ENCODE measurements at places on chromosomes 7 and 10.

GRCh38 chr10:84294766-84295447 lies 33.5 kb upstream of the CCSER2 start:
- no peak for DNase-seq

- DNase-seq, result no peak
Observed at GRCh38 chr7:139108266-139109187, 993 bp downstream of the ZC3HAV1 start.

- DNase-seq, result no peak
Observed at GRCh38 chr7:107924841-107925504, 34.0 kb downstream of the DLD start.

DNA sequence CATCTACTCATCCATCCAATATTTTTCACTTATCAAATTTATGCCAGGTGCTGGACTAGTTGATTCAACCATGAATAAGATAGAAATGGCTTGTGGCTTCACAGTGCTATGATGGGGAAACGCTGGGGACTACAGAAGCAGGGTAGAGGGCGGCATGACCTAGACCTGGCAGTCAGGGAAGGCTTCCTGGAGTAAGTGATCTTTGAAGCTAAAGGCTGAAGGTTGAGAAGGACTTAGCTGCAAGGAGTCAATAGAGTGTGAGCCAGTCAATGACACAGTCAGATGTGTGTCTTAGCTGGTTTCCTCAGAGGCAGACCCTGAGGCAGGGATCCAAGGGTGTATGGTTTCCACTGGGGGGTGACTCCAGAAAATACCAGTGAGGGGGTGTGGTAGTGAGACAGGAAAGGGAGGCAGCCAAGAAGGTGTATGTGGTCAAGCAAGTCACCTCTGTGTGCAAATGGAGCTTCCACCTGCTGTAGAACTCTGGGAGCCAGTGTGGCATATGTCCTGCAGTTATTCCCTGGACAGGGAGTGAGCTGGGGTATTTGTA lies 10.3 kb downstream of the PRF1 start:
- DNase-seq, result no peak

DNA sequence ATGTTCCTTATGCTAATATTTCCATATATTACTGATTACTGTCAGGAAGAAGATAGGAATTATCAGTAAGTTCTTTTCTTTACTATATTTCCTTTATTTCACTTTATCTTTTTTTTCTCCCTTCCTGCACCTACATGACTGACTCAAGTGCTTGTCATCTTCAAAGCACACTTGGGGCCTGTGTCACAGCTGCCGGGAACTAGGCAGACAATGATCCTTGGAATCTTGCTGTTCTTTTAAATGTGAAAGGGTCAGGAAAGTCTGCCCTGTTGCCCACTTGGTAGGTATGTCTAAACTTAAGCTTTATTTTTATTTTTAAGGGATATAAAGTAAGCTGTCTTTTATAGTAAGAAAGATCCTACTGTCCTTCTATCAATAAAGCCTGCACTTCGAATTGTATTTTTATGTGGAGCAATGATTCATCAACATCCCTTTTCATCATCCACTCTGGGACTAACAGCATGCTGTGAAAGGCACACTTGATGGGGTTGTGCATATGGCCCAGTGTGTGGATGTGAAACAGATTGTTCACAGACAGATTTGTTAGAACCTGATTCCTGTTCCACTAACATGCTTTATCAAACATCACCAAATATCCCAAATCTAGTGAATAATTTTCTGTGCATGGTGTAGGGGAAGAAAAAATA lies 556.9 kb downstream of the DNAJB9 start:
- no peak for DNase-seq

DNA sequence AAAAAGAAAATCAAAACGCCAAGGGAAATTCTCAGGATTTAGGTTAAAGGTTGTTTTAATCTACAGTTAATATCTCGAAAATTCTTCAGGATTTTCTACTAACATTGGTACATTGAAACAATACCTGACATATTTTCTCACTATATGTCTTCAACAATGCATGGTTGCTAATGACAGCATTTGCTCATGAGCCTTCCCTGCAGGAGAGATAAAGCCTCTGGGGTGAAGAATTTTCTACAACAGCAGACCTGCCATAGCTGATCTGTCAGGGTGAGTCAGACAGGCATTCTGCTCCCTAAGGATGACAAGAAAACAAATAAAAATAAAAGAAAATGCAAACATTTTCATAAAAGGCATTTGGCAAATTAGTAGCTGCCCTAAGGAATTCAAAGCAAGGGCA lies 11.7 kb upstream of the GPR37 start:
- DNase-seq, result no peak

GRCh38 chr10:109891105-109891504 lies 32.2 kb downstream of the XPNPEP1 start:
- DNase-seq, result no peak

DNA sequence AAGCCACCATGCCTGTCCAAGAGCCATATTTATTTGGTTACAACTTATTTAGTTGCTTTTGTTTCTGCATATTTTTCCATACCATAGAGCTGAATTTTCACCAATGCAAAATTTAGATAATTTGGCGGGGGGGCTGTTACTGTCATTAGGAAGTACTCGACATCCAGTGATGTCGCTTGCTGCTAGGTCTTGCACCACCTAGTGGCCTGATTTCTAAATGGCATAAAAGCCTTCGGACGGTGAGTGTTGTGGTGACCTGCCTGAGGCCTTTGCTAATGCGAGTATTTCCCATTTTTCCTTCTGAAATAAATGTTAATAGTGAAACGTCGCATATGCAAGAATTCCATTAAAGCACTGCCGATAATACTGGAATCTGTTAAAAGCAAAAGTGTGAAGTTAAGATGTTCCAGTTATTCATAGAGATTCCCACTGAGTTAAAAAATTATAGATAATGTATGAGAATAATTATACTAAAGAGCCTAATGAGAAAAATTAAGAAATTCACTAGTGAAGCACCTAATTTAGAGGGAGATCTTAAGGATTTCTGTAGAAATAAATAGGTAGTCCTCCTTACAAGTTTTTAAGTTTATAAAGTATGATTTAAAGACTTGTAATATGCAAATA lies 86.1 kb upstream of the DNAJB6 start:
- no peak for DNase-seq

GRCh38 chr10:5157501-5157900 lies 27.4 kb downstream of the AKR1C8 start:
- no peak for DNase-seq

DNA sequence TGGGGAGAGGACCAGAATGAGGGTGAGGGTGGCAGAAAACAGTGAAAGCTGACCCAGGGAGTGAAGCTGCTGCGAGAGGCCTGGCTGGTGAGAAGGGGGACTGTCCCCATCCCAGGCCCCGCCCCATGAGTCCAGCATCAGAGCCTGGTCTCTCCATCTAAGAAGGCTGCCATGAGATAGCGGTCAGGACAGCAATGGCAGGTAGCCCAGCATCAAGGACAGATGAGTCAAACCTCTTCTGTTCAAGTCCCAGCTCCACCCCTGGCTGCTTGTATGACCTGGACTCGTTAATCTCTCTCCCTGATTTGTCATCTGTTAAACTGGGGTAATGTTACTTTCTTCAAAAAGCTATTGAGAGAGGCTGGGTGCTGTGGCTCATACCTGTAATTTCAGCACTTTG lies 22.2 kb downstream of the GPNMB start:
- no peak for DNase-seq

GRCh38 chr10:101030496-101031127 lies 317 bp downstream of the PDZD7 start:
- DNase-seq, result no peak

DNA sequence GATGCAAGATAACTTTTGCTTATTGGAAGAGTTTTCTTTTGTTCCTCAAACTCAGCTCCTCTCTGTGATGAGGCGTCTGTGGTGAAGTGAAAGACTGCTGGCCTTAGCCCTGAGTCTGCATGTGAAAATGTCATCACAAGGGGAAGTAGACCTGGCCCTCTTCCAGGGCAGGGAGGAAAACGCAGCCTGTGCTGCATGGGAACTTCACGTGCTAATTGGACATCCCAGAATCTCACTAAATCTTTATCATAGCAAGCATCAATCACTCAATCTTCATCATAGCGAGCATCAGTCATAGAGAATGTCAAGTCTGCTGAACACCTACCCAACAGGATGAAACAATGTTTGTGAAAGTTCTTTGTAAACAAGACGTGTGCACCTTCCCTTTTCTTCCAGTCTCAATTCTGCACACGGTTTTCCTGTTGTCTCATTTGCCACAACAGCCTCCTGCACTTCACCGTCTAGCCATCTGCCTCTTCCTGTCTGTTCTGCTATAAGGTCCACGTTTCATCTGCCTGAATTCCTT lies 314.6 kb downstream of the FRMD4A start:
- no peak for DNase-seq

- DNase-seq, result no peak
Observed at GRCh38 chr10:818010-818409, 113.5 kb downstream of the LARP4B start.

GRCh38 chr7:94888995-94889523 lies 18.3 kb upstream of the PPP1R9A start:
- no peak for DNase-seq

DNA sequence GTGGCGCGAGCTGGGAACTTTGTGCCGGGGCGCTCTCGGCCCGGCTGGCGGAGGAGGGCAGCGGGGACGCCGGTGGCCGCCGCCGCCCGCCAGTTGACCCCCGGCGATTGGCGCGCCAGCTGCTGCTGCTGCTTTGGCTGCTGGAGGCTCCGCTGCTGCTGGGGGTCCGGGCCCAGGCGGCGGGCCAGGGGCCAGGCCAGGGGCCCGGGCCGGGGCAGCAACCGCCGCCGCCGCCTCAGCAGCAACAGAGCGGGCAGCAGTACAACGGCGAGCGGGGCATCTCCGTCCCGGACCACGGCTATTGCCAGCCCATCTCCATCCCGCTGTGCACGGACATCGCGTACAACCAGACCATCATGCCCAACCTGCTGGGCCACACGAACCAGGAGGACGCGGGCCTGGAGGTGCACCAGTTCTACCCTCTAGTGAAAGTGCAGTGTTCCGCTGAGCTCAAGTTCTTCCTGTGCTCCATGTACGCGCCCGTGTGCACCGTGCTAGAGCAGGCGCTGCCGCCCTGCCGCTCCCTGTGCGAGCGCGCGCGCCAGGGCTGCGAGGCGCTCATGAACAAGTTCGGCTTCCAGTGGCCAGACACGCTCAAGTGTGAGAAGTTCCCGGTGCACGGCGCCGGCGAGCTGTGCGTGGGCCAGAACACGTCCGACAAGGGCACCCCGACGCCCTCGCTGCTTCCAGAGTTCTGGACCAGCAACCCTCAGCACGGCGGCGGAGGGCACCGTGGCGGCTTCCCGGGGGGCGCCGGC lies 870 bp downstream of the FZD1 start:
- no peak for DNase-seq

DNA sequence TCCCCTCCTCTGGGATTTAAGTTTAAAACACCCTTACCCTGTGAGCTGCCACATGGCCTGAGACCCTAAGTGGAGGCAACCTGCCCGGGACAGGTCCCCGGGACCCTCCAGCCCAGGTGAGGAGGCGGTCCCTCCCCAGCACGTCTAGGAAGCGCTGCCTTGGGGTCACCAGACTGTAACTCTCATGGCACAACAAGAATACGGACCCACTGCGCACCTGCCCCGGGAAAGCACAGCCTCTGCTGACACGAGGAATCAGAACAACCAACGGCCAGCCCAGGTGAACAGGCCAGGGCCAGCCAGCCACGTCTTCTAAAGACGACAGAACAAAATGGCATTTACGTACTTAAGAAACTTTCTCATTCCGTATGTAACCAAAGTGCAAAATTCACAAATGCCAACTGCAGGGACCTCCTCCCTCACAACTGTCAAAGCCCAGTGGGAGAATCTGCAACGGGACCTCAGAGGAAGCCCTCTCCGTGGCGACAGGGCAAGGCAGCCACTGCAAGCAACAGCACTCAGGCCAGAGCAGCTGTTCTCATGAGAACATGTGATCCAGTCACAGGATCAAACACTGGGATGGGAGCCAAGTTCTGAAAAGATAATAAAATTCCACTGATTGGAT lies 208.4 kb downstream of the DIP2C start:
- no peak for DNase-seq

GRCh38 chr7:2484868-2485267 lies 8.7 kb upstream of the GRIFIN start:
- no peak for DNase-seq

DNA sequence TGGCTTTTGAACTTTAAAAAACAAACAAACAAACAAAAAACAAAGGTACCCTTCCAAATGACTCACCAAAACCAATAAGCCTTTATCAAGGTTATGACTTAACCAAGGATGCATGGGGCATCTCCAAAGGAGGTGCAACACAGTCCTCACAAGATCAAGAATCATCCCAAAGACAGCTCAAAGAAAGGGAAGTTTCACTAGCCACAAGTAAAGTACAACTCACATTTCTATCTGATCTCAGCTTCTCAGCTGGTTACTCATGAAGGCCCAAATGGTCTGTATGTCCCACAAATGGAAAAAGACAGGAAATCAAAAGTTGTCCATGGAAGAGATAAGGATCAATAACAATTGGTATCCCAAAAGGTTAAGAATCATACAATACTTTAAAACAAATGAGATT lies 6.0 kb upstream of the MKLN1 start:
- no peak for DNase-seq
